ENCODE measurements at places on chromosomes 6 and 20. TPM values are rescaled to one million over a fixed set of nuclear protein-coding genes. Genes with fewer than 3 reads are reported as not detected.

The TMEM217 gene
- 0.63 TPM for total RNA-seq

The PLA2G7 gene
- total RNA-seq, result 6.3 TPM

The NKAIN4 gene
- total RNA-seq, result 14.9 TPM

The HDGFL1 gene
- 0.57 TPM for total RNA-seq

- DNase-seq, result no peak
These were observed 37.7 kb downstream of the TRIM27 start for GRCh38 chr6:28886079-28886439.

DNA sequence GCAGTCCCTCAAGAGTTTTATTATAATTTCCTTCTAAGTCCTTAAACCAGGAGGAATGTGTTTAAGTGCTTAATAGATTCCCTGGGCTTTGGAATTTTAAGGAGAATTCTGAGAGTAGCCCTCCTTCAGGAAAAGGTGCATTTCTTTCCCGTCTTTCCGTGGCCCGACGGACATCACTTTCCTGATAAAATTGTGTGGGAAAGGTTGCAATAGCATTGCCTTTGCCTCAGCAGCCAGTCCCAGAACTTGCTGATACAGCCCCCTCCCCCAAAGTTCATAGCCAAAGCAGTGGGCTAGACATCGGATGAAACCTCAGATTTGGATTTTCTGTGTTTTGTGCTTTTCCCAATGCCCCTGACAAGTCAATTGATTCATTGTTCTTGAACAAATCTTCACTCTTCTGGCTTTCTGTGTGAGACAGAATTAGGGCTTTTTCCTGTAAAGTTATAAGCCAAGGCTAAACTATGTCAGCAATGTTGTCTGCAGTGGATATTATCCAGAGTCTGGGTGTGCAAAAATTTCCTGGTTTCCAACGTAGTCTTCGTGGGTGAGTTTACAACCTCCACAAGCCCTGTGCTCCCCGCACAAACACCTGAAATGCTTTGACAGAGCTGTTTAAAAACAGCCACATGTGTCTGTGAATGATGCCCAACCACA, 1.1 kb upstream of the SMOC2 start:
- no peak for DNase-seq

- DNase-seq, result no peak
These were observed 3.5 kb upstream of the RIPPLY2 start for GRCh38 chr6:83849610-83850009.

GRCh38 chr20:62804627-62805154, at the start of gene OGFR:
TSS of gene OGFR (plus strand) at chr20:62804835. CDS start at chr20:62804860, 25 bp downstream.
- DNase-seq, result no peak

- DNase-seq, result no peak
These were observed 81.9 kb upstream of the IYD start for GRCh38 chr6:150286912-150287311.

DNA sequence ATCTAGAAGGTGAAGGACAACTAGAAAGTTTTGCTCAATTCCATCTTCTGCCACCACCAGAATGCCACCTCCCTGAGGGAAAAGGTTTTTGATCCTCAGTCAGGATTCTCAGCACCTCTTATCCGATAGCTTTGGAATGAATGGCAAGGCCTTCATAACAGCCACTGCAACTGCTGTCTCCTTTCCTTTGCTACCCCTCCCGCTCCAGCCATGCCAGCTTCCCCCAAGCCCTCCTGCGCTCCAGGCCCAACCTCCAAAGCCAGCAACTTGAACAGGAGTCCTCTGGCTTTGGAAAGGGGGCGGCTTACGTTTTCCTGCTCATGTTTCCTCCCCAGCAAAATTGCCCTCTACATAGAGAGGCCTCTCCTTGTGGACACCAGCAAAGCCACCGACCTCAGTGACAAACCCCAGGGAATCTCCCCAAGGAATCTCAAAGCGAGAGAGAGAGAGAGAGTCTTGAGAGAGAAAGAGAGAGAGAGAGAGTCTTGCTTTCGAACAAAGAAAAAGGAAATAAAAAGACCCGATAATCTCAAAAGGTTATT, 420 bp upstream of the BTN2A1 start:
- DNase-seq, result peak; percentile 28

DNA sequence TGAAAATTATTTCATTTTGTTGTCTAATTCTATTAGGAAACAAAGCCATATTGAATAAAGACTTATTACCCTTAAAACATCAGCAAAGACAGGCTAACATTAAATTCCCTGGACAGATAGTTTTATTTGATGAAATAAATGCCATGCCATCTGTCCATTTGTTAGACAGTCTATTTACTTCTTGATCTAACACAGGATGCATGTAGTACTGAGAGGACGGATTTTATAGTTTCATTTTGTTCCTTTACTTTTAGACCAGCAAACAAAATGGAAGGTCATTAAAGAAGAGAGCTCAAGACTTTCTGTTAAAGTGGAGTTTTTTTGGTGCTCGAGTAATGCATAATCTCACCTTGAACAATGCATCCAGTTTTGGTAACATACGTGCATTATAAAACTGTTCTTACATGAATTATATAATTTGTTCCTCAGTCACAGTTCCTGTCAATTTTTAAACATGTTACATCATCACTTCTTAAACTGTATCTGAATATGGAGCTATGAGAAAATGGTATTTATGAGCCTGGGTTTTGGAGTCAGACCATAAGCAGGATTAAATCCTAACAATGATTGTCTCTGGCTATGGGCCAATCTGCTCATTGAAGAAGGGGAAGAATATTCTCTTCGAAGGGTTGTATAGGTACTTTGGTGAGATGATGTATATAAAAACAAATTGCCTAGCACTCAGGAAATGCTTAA, 46.0 kb downstream of the RFX6 start:
- no peak for DNase-seq

DNA sequence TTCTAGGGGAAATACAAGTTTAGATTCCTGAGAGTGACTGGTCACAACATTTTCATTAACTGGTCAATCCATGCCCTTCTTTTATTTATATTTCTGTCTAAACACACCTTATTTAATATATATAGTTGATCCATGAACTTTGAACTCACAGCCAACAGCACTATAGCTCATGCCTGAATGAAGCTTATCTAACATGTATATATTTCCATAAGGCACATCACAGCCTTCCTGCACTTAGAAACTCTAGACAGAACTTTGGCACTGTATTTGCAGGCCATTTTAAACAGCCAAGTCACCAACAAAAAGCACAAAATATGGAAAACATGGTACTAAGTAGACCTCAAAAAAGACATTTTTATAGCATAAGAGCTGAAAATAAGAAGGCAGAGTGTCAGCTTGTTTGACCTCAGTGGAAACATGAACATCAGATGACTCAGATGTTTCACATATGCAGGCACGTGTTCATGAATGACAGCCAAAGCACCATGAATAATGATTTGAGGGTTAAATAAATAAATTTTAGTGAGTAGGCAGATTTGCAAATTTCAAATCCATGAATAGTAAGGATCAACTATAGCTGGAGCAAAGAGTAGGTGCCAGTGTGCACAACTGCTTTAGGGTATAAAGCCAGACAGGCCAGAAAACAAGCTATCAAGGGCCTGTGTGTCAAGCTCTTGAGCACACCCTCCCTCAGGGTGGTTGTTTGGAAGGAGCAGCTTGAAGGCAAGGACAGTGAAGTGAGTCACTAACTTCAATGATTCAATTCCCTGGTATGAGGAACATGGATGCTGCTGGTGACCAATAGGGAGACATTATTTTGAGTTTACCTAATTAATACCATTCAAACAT, 88.9 kb upstream of the NT5E start:
- no peak for DNase-seq

DNA sequence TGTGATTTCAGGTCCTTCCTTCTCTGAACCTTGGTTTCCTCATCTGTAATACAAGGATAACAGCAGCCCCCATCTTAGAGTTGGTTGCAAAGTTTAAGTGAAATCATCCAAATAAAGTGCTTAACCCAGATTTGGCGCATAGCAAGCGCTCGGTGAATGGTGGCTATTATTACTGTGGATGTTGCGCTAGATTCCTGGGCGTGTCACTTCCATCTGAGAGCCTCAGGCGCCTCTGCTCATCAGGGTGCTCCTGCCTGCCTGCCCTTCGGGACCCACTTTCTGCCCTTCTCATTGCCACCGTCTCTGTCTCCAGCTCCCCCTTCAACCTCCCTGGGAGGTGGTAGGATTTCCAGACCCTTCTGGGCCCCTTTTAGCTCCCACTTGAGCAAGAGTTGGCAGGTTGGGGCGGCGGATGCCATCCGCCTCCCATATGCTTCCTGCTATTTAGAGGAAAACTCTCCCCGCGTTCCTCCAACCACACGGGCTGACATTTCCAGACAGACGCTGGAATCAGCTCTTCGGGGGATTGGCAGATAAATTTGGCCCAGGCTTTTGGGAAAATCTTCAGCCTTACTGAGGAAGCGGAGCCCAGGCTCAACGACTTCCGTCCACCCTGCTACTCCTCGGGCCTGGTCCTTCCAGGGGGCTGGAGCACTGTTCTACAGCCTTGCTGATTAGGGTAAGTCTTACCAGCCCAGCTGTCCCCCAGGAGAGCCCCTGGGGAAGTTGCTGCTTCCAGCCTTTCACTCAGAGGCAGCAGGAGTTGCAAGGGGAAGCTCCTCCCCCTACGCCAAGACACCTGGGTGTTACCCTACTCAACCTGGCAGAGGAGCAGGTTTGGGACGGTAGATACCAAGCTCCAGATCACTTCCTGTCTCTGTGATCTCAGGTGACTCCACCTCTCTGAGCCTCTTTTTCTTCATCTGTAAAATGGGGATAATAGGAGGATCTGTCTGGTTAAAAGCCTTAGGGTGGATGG, 71.5 kb downstream of the DLGAP4 start:
- DNase-seq, result no peak

GRCh38 chr6:127855542-127856159, 45.2 kb downstream of the THEMIS start:
- DNase-seq, result no peak

DNA sequence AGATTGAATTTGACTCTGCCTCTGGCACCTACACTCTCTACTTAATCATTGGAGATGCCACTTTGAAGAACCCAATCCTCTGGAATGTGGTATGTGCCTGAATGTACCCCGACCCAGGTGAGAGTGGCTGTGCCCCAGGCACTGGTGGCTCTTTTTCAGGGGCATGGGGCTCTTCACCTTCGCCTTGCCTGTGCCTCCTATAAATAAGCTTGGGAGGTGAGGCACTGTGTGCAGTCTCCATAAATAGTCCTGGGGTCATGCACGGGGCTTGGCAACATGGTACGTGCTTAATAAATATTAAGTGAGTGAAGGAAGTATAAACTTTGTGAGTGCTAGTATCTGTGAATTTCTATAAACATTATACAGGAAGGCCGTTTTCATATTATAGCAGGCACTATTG, 33.0 kb downstream of the GHRH start:
- DNase-seq, result no peak

GRCh38 chr6:166167801-166168615, at the start of gene TBXT:
TSS of gene TBXT (minus strand) at chr6:166167851. CDS start at chr6:166167591, 260 bp downstream.
- no peak for DNase-seq

GRCh38 chr6:140548366-140548765, 1173.9 kb upstream of the CITED2 start:
- no peak for DNase-seq

DNA sequence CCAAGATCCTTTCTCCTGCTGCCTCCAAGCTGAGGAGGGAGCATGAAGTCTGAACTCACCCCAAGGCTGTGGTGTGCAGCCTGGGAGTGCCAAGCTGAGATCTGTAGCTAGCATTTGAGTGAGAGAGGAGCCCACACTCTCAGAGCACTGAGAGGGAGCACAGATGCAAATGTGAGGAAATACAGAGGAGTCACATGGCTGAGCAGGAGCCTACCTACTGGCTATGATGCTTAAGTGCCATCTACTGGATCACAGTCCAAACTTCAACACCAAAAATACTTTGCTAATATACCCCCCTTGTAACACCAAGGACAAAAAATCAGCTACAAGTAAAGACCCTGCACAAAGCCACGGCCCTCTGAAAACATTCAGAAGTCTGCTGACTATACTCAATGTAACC, 94.4 kb upstream of the IMPG1 start:
- DNase-seq, result no peak

GRCh38 chr20:6605055-6605935, 162.2 kb upstream of the BMP2 start:
- DNase-seq, result no peak

GRCh38 chr6:21138336-21139069, 455.0 kb upstream of the SOX4 start:
- DNase-seq, result no peak

- DNase-seq, result peak; percentile 75
These were observed at the start of gene LY6G5C for GRCh38 chr6:31680226-31681134. TSS of gene LY6G5C (minus strand) at chr6:31681067. CDS start at chr6:31680373, 694 bp downstream.

DNA sequence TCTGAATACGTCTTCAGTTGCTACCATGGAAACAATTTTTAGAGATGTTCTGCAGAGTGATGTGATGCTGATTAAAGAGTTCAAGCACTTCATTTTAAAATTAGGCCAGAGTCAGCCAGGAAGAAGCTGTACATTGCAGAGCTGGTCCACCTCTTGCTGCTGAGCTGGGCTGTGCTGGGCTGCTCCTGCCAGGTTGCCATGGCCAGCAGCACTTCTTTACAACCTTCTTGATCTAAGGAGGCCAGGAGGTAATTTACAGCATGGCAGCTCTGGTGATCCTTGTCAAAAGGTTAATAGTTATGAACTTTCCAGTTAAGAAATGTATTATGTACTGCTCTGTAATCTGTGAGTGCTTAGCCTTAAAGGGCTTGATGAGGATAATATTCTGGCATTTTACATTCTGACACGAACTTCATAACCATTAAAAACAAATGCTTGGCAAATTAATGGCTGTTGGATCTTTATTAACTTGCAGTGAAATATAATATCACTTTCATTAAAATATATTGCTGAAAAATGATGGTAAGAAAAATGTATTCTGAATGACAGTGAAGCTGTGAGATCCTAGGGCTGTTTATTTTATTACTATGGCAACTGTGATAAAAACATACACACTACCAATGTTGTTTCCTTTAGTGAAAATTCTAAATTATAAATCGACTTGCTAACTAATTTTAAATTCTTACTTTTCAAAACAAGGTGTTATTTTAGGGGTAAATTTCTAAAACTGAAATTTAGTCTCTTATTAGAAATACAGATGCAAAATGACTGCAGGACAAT, 259.7 kb downstream of the RFPL4B start:
- no peak for DNase-seq
